GM23248 (cell line): ENCODE measurements at places on chromosomes 3 and 15. TPM values are rescaled to one million over a fixed set of nuclear protein-coding genes. Genes with fewer than 3 reads are reported as not detected.

DNA sequence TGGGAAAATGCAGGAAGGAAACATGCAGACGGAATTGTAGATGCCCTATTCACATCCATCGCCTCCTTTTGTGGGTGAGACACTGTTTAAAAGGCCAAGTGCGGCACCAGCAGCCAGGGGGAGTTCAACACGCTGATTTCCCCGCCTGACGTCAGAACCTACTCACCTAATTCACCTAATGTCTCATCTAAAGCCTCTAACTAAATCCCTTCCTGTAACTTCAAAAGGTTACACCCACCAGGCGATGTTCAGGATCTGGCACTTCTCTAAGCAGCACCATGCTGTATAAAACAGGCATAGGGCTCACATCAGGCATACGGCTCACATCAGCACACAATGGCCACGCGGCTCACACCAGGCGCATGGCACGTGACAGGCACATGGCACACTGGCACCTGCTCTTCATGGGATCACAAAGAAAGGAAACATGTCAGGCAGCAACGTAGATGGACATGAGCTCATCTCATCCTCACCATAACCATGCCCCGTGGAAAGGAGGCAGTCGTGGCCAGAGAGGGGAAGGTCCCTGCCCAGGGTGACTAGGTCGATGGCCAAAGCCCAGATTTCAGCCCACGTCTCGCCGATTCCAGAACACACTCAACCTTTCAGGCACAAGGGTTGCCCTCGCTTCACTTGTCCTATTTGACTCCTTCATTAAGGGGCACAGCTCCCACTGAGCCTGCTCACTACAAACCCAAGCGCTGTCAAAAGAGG, 21.7 kb downstream of the XXYLT1 start:
- no peaks in the 10 kb centered on the region for H3K27me3 ChIP-seq
- H3K27ac ChIP-seq, result no peak overlapping the region
- no peak overlapping the region for H3K4me3 ChIP-seq
- H3K4me1 ChIP-seq, result peaks cover 14% of the 10 kb centered on the region
- no peaks in the 10 kb centered on the region for H3K36me3 ChIP-seq

DNA sequence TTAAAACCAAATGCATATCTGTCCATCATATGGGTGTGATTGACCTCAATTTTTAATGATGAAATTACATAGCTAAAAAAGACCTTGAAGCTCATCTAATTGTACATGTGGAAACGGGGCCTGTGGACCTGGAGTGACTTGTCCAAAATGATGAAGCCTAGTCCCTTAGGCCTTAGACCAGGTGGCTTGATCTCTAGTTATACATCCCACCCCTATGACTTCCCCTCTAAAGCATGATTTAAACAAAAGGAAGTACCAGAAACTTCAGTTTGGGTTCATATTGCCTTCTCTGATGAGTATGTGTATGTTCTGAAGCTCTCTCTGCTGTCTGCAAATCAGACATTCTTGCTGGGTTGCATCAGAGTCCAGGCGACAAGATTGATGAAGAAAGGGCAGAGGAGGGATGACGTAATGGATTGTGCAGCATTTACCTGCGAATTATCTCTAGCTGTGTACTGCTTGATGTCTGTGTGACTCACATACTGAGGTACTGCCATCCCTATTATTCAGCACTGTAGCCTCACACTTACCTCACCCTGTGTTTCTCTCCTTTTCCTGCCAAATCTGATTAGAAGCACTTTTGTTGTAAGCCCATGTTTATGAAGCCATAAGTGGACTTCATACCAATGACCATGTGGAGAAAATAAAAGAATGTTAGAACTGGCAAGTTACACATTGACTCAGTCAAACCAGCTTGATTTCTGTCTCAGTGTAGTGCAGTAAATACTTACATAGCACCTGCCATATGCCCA, 111.5 kb downstream of the FILIP1L start:
- no peaks in the 10 kb centered on the region for H3K36me3 ChIP-seq
- DNase-seq, result peak; percentile 90
- peaks cover 45% of the 10 kb centered on the region for H3K4me1 ChIP-seq
- H3K4me3 ChIP-seq, result no peak overlapping the region

DNA sequence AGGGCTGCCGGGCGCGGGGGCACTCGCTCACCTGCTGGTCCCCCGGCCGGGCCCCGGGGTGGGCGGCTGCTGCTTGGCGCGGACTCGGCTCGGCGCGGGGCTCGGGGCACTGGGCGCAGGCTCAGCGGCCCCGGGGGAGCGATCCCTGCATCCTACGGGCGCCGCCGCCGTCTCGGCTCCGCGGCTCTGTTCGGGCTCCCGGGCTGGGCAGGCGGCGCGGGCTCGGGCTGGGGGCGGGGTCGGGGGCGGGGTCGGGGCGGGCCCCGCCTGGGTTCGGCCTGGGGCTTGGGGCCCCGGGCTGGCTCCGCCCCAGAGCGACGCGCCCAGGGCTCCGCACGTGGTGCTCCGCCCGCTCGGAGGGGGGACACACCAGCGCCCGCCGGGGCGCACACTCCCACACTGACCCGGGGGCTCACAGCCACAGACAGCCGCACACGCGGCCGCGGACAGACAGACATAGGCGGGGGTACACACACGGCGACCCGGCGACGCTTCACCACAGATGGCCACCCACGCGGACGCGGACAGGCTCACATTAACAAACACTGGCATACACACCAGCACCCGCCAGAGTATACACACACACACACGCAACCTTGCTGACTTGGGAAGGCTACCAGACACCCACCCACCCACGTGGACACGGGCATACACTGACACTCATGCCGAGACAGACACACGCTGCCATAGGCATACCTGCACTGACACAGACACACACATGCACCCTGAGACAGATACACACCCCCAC, at the start of gene SCN5A:
TSS of gene SCN5A (minus strand) at position 188 of the 748 bp plus-strand sequence. CDS start 16,380 bp downstream, outside the sequence.
- peaks cover 54% of the 10 kb centered on the region for H3K27me3 ChIP-seq
- peak within 1 kb of the TSS; percentile 55 for H3K4me3 ChIP-seq
- no peaks in the 10 kb centered on the region for H3K36me3 ChIP-seq
- H3K4me1 ChIP-seq, result no peaks in the 10 kb centered on the region
- peak; percentile 36 for DNase-seq
- no peak within 1 kb of the TSS for H3K27ac ChIP-seq

DNA sequence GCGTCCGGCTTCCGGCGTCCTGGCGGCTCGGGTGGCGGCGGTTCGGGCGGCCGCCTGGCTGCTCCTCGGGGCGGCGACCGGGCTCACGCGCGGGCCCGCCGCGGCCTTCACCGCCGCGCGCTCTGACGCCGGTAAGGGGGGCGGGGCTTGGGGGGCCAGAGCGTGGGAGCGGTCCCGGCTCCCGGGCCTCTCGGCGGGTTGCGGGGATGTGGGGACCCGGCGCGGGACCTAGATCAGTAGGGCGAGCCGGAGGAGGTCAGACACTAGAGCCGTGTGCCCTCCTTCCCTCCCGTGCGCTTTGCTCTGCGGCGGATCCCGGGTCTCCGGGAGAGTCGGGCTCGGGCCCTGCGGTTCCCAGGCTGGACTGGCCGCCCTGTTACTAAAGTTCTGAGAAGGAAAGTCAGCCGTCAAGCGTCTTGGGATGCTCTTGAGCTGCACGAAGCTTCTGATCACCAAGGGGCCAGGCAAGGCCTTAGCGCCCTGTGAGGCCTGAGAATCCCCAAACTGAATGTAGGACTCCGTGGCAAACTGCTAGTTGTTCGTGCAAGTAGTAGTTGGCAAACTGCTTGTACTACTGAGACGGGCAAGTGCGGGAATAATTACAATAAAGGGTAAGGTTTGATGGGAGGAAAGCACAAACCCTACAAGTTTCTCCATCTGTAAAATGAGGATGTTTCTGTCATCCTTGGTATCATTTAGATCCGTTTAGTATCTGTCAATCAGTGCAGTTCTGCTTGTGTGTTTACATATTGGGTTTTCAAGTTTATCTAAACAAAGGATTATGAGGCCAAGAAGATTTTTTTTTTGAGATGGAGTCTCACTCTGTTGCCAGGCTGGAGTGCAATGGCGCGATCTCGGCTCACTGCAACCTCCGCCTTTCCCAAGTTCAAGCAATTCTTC, 587 bp downstream of the PIGX start:
- DNase-seq, result peak; percentile 88
- peaks cover 13% of the 10 kb centered on the region for H3K4me1 ChIP-seq
- peak overlapping the region; percentile 93 for H3K27ac ChIP-seq
- peak overlapping the region; percentile 94 for H3K4me3 ChIP-seq

The IRAK2 gene
- polyA plus RNA-seq, result 1.1 TPM in 2 replicates

The NRROS gene
- polyA plus RNA-seq, result not detected in 2 replicates

The HCLS1 gene
- 39.0 and 39.2 TPM in 2 replicates for polyA plus RNA-seq
